GM23338 (cell line): ENCODE measurements at places on chromosomes 12 and 14.
A peak's percentile ranks its signal among the peaks of the same experiment; 100 is the strongest.

DNA sequence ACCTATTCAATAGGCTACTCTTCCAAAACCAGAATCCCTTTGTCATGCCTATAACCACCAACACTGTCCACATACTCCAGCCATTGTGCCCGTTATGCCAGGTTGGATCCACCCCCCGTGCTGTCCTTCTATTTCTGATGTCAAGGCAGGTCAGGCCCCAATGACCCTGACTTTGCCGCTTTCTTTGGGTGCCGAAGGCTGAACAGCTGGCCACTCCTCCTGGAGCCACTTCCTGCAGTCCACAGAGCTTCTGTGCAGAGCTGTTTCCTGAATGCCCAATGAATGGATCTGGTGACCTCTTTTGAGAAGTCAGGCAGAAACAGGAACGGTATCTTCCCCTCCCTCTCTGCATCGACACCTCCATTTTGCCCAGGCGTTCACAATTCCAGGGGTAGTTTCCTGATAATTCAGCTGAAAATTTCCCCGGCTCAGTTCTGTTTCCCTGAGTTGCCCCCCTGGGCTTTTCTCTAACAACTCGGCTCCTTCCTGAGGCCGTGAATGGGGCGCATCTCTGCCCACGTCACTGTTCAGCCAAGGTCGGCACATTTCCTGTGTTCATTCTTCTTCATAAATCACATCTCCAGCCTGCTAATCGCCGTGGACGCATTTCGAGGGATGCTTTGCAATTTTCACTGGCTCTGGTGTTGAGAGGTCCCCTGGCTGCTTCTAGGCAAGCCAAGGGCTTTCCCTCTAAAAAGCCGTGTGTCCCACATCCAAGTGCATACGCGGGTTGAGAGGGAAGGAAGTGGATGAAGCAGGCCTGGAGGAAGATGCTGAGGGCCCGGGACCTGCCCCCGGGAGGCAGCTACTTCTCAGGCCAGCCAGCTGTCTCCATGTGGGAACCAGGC, 86.5 kb downstream of the PAPOLA start:
- peaks cover 9% of the 10 kb centered on the region for H3K4me1 ChIP-seq
- no peaks in the 10 kb centered on the region for H3K36me3 ChIP-seq
- peaks cover 8% of the 10 kb centered on the region for H3K27me3 ChIP-seq

- no peaks in the 10 kb centered on the region; the same call in 1 of the 2 replicates for H3K4me1 ChIP-seq
- H3K4me3 ChIP-seq: no peak overlapping the region
- H3K36me3 ChIP-seq: peaks cover 22% of the 10 kb centered on the region
- DNase-seq: no peak
These were observed 87.5 kb downstream of the DUSP16 start for GRCh38 chr12:12474931-12475795.

- H3K4me1 ChIP-seq: peaks cover 1% of the 10 kb centered on the region; the same call in 1 of the 2 replicates
- no peak overlapping the region for H3K4me3 ChIP-seq
- H3K36me3 ChIP-seq: no peaks in the 10 kb centered on the region; the same call in 1 of the 2 replicates
- no peaks in the 10 kb centered on the region for H3K27me3 ChIP-seq
These were observed 6.1 kb downstream of the DHRS1 start for GRCh38 chr14:24293525-24293924.

GRCh38 chr14:56514663-56515371, 64.8 kb upstream of the TMEM260 start:
- DNase-seq: peak; percentile 23
- H3K36me3 ChIP-seq: no peaks in the 10 kb centered on the region
- H3K27ac ChIP-seq: no peak overlapping the region
- no peaks in the 10 kb centered on the region for H3K27me3 ChIP-seq
